CD4-positive, alpha-beta T cell treated with Interleukin-4 for 1 hour (primary cell): ENCODE measurements at places on chromosomes 4 and X.

DNA sequence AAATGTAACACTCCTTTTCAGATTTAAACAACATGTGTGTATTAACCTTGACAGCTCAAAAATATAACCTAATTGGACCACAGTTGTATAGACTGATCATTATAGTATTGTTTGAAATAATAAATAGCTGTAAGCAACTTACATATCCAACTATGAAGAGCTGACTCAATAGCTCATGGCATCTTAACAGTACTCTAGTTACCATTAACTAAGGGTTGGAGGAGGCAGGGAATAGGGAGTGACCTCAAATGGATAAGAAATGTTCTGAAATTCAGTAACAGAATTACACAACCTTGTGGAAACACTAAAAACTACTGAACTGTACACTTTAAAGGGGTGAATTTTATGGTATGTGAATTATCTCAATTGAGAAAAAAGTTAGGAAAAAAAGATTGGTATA is 136.5 kb upstream of the CPEB2 start:
- DNase-seq: no peak

DNA sequence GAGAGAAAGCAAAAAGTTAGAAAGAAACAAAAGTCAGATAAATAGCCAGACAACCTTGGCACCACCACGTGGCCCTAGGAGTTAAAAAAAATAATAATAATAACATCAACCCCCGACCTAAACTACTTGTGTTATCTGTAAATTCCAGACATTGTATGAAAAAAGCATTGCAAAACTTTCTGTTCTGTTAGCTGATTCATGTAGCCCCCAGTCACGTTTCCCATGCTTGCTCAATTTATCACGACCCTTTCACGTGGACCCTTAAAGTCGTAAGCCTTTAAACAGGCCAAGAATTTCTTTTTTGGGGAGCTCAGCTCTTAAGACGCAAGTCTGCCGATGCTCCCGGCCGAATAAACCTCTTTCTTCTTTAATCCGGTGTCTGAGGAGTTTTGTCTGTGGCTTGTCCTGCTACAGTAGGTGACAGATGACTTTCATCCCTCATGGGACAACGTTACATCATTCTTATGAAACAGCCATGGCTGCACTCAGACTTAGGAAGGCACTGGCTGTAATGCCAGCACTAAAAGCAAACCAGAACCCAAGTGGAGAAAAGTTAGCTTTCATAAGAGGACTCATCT is 520 bp downstream of the ACOX3 start:
- no peak for DNase-seq

DNA sequence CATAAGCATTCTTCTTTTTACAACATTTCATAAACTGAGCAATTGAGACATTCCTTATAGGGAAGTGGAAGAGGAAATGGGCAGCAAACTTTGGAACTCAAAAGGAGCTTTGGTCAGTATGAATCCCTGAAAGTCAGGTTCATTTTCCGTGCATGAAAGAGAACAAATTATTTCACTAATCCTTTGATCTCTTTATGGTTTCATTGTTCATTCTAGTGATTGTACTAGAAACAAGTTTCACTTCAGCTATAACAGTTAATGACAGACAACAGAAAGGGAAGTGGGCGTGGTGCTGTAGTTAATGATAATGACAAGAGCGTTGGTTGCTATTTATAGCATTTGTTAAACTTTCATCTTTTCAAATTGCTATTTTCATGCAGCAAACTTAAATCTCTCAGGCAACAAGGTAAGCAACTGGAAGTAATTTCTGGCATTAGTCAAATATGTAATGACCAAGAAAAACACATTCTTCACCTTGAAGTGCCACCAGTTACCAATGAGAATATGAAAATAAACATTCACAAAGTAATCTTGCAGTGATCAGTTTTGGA is 98.4 kb downstream of the AREG start:
- peak; percentile 20 for DNase-seq

DNA sequence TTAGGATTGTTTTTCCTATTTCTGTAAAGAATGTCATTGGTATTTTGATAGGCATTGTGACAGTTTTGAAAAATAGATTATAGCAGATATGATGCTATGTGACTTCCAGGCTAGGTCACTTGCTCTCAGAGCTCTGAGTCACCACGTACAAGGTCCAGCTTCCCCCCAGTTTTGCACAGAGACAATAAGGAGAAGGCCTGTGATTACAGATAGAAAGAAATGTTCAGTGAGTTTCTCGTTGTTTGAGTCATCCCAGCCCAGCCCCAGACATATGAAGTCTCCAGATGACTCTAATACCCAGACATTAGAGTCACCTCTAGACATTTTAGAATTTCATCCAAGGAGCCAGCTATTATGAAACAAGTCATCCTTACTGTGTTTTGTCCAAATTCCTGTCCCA is 57.2 kb downstream of the MFAP3L start:
- no peak for DNase-seq

DNA sequence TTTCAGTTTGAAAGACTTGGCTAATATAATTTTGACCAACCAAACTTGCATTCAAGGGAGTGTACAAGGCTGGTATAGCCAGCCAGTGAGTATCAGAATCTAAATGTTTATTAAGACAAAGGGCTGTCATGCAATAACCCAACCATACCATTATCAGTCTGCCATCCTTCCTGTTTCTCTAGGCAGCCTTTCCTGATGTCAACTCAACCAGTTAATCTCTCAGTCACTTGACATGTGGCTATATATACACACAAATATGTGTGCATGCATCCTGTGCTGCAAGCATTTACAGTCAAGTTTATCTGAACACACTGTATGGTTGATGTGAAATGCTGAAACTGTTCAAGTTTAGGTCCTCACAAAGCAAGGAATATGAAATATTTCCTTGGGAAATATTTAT is 17.2 kb downstream of the BTK start:
- DNase-seq: no peak

GRCh38 chrX:1531096-1531890 is 5.7 kb downstream of the P2RY8 start:
- no peak for DNase-seq

DNA sequence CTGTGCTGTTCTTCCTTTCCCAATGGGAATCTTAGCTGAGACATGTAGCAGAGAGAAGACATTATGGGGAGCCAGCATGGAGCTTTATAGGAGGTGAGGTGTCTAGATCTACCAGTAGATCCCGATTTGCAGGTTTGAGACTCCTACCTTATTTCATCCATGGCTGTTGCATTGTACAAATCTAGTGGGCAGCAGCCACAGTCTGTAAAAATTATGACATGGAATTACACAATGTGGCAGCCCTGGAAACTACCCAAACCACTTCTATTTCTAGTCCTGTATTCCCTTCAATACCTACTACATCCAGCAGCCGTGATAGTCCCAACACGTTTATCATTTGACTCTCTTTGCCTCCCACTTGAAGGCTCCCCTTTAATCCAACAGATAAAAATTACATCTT is 8.1 kb downstream of the ATP7A start:
- DNase-seq: no peak

DNA sequence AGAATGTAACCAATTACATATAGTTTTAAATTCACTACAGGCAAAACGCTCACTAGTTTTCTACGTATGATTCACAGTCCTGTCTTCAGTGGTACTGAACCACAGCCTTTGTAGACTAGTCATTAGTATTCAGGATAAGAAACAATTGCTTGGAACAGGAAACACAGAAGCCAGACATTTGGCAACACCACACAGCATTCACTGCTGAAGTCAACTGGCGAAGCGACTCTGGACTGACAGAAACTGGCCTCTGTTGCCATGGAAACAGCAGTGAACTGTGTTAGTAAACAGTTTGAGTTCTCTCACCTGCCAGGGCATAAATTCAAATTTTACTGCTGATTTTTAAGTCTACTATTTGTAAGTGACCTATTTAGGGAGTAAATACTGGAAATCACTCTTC is 57.6 kb downstream of the MAPK10 start:
- no peak for DNase-seq

- DNase-seq: no peak
These were observed 3.9 kb upstream of the TRIM60 start for GRCh38 chr4:165027762-165028402.

GRCh38 chr4:89263265-89263664 is 44.3 kb downstream of the GPRIN3 start:
- no peak for DNase-seq

DNA sequence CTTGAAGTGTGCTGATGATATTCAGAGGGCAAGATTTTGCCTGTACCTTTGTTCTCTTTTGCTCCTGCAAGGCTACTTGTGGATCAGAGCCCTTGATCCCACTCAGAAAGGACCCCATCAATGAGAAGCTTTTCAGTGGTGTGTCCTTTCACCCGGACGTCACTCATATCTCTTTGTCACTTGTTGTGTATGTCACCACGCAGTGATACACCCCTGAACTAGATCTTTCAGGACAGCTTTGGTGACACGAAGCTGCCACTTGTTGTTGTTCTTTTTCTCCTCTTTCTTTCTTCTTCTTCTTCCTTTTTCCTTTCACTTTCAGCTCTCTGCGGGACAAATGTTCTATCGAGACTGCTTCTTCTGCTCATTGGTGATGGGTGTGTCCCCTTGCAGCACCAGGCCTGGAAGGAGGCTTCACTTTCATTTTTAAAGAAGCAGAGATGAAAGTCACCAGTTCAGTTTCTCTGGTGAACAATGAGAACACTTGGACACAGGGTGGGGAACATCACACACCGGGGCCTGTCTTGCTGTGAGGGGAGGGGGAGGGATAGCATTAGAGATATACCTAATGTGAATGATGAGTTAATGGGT is 83.6 kb downstream of the NBDY start:
- peak; percentile 65 for DNase-seq

DNA sequence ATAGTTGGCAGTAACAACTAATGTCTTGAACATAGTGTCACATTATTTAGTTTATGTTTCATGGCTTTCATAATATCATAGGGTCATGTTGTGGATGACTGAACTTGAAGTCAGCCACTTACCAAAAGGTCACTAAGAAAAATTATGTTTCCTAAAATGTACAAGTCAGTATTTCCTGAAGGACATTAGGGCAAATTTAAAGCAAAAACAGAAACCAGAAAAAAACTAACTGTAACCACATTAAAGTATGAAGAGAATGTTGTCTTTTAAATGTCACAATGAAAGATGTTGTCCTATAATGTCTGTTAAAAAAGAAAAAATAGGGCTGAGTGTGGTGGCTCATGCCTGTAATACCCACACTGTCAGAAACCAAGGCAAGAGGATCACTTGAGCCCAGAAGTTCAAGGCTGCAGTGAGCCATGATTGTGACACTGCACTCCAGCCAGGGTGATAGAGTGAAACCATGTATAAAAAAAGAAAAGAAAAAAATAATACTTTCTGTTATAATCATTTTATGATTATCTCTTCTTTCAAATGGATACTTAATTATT is 55.8 kb downstream of the HHIP start:
- DNase-seq: no peak

GRCh38 chr4:52052475-52052780 is 1.3 kb downstream of the SPATA18 start:
- no peak for DNase-seq

DNA sequence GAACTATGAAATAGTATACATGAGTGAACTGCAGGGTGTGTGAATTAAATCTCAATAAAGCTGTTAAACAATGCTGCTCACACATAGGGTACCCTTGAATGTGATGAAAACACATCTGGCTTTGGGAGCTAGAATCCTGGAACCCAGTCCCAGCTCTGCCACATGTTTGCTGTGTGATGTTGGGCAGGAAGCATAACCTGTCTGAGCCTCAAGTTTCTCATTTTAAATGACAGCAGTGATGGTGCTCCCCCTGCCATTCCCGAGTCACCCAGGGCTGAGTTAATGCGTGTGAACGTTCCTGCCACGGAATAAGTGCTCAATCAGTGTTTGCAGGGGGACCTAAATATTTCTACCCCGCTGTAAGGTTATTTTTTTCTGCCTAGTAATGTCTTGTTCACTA is 10.9 kb downstream of the EVC start:
- DNase-seq: no peak

DNA sequence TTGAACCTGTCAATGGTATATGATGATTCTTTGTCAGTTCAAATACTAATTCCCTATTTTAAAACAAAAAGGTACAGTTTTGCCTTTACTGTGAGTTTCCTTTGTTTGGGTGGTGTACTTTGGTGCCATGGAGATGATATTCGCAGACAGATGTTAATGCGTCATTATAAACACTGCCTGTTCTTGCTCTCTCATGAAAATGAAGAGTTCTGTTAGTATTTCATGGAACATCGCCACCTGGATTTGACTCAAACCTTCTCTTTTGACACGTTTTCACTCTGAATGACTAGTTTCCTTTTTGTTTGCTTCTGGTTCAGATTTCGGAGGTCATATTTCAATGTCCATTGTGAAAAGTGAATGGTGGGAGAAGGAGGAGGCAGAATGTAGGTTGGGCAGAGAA is 6.9 kb upstream of the CTSO start:
- no peak for DNase-seq

DNA sequence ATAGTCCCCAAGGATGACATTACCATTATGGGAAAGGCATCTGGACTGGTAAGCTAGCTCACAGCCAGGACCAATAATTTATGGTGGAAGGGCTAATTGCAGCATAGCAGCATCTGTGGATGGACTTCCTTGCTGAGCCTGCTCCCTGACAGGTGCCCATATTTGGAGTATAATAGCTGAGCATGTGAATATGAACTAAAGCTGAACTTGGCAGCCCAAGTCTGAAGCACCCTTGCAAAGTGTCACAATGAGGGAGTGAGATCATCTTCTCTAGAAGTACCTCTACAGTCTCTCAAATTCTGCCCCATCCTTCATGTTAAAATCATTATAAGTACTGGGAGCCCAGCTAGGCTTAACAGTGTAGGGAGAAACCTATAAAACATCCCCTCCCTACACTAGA is 128.2 kb upstream of the INPP4B start:
- DNase-seq: no peak

DNA sequence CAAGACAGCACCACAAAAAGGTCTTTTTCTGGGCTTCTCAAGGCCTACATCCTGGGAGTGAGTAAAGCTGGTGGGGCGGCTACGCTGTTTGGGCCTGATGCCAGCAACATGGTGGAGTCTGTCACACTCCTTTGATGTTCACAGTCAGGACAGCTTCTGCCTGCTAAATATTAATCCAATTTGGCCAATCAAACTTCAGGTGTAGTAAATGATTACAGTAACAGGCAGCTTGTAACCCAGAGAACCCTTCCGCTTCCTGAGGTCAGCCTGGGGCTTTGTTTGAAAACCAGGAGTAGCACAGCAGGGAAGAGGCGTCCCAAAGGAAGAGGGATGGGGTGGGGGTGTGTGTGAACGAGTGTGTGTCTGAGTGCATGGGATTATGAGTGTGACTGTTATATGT is 220.4 kb downstream of the MAML3 start:
- DNase-seq: no peak

DNA sequence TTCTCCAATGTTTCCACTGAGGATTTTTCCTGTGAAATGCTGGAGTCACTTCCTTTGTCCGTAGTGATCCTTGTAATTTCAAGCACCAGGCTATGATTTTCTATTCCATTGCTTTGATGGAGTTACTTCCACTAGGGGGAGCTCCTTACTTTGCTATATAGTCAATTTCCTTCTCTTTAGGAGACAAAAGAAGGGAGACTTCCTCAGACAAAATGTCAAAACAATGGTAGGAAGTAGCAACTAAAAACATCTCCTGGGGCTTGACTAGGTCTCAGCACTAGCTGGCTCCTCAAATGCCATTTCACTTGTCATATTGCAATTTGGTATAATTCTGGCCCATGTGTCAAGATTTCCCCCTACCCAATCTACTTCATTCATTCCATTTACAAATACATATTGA is 24.1 kb downstream of the ZCCHC12 start:
- peak; percentile 52 for DNase-seq

- peak; percentile 56 for DNase-seq
These were observed 23.8 kb upstream of the ARHGAP10 start for GRCh38 chr4:147707892-147708672.

- no peak for DNase-seq
These were observed 638.9 kb downstream of the MID1IP1 start for GRCh38 chrX:39439906-39440798.

- DNase-seq: no peak
These were observed 272.1 kb upstream of the TRAM1L1 start for GRCh38 chr4:117357437-117357836.
